ENCODE measurements at places on chromosomes 7 and 10.

GRCh38 chr10:98331885-98332284, 63.9 kb upstream of the LOXL4 start:
- DNase-seq = peak; percentile 15

GRCh38 chr10:11993834-11994468, 48.7 kb downstream of the UPF2 start:
- DNase-seq = no peak

GRCh38 chr10:99770408-99771045, 11.9 kb upstream of the ABCC2 start:
- no peak for DNase-seq

DNA sequence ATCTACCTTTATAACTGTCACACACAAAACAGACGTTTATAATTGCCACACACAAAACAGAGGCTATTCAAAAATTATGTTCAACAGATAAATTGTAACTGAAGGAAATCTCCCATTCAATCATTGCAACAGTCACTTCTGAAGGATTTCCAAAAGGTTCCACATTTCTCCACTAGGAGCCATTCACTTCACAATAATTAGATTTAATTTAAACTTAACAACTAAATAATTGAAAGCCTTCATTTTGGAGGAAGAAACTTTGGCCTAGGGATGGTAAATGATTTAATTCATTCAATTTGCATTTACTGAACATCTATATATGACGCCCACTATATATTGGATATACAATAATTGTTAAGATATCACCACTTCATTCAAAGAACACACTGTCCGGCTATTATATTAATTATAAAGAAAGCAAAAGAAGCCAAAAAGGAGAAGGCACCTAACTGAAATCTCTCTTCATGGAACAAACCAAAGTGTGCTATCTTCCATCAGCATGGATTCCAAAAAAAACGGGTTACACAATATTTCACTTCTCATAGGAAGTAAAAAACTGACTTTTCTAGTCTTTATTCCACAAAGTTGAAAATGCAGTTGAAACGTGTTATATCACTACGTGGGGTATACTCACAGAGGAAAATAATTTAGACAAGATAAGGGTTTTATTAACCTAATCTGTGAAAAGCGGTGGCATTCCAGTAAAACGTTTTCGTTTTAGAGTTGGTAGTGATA, 1.7 kb downstream of the ATAD1 start:
- no peak for DNase-seq

- DNase-seq = no peak
These were observed 1.3 kb upstream of the ITPRIP start for GRCh38 chr10:104339469-104340110.

DNA sequence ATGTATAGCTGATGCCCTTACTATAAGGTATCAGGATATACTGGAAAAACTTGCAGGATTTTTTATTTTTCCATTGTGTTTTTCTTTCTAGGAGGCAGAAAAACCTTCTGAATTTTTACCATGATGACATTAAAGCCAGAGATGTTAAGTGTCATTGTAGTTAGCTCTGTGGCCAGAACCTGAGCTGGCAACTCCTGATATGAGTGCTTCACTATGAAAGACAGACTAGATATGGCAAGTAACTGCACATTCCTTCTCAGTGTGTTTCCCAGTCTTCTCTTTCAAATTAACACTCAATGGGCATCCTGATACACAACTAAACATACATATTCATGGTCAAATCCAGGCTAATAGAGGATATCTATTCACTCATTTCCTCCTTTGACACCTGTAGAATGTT, 166.2 kb downstream of the CTTNBP2 start:
- no peak for DNase-seq

DNA sequence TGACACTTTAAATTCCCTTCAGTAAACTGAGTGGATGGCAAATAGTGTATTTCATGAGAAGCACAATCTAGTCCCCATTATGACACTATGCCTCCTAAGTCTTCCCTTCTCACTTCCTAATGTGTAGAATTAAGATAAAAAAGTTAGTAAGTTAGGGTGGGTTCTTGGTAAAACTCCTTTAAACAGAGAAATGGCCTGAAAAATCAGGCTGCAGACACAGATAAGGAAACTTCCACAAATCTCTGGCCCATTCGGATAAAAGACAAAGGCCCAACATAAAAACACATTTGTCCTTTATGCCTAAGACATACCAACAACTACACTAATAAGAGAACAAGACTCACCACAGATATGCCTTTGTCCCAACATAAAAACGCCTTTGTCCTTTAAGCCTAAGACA, 21.5 kb downstream of the AKR1C8 start:
- DNase-seq = no peak

- no peak for DNase-seq
These were observed 177.6 kb downstream of the GNAI1 start for GRCh38 chr7:80312139-80312661.

DNA sequence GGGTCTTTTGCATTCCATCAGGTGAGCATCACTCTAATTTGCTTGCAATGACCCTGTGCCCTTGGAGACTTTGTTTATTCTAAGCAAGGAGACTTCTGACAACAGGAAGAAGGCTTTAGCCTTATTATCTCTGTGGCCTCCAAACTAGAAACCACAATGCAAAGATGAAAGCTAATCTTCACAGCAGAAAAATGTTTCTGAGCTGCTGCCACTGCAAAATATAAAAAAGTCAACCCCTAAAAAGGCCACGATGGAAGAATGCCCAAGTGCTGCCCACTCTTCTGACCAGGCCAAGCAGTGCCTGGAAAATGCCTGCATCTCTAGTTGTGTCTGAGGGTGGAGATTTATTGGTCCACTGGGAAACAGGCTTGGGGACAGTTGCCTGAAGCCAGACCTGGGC, 299.9 kb downstream of the C7orf25 start:
- DNase-seq = no peak

GRCh38 chr7:82164813-82165212, 278.8 kb downstream of the CACNA2D1 start:
- DNase-seq = no peak

GRCh38 chr7:105261689-105262088, 127.0 kb downstream of the SRPK2 start:
- DNase-seq = no peak

- no peak for DNase-seq
These were observed 153.1 kb upstream of the UNC5B start for GRCh38 chr10:71059054-71059818.

All from stimulated activated naive CD8-positive, alpha-beta T cell treated with anti-CD3 and anti-CD28 coated beads, Interleukin-15, amount 100 ng/mL, for 72 hours (primary cell).